Head of caudate nucleus (tissue), 42 donors: ENCODE measurements at places on chromosomes 2 and 18.

GRCh38 chr2:145058457-145058856, 538.5 kb upstream of the ZEB2 start:
- no peak for DNase-seq

GRCh38 chr2:21981127-21981526, 857.4 kb downstream of the TDRD15 start:
- DNase-seq, result no peak

- DNase-seq, result peak; percentile 25
Measured at GRCh38 chr18:33210575-33211189, 229.8 kb downstream of the CCDC178 start.

DNA sequence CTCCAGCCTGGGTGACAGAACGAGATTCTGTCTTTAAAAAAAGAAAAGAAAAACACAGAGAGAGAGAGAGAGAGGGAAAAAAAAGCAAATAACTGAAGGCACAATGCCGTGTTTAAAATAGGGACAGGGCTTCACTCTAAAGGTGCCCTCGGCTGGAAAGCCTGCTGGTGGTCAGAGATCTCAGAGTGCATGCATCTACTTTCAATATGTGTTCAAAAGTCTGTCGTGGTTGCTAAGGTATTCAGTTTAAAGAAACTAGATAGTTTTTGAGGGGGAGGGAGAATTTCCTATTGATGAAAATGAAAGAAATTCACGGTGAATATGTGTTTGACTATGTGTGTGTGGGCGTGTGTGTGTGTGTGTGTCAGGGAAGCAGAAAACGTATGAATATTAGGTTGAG, 11.0 kb upstream of the CBLN2 start:
- no peak for DNase-seq

GRCh38 chr2:140808820-140809219, 1322.0 kb downstream of the LRP1B start:
- DNase-seq, result no peak
